Coronary artery (tissue), 2 donors: ENCODE measurements at places on chromosomes 13 and 19.

GRCh38 chr13:98398581-98398980, 178.3 kb downstream of the STK24 start:
- no peak for DNase-seq

- no peak for DNase-seq
Measured at GRCh38 chr13:68128297-68128915, 898.3 kb upstream of the PCDH9 start.

DNA sequence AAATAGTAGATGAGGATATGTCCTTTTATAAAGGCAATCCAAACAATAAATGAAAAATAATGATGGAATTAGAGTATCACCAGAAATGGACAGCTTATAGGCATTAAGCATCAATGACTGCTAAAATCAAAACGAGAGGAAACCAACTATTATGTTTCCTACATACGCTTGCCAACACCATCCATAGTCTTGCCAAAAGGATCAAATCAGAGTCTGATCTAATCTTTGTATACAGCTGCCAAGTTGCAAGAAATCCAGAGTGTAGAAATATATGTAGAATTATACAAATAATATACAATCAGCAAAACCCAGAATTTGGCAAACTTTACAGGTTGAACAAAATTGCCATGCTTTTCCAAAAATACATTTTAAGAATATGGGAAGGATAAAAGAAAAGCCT, 1661.6 kb downstream of the SLITRK1 start:
- no peak for DNase-seq

GRCh38 chr13:27274631-27275030, 4.0 kb downstream of the RASL11A start:
- DNase-seq: no peak

DNA sequence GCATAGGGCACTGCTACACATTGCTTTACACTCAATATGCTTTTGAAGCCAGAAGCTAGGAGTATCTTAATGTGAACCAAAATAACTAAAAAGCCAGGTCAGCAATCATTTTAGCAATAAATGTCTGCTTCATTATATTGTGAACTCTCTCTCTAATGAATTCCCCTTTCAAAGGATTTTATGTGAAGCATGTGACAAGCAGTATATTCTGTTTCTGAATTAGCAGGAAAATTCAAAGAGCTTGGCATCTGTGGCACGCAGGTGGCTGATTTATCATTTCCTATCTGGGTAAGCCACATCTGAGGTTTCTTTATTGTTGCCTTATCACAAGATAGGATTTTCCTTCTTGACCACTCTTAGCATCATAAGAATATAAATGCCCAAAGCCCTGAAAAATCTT, 56.8 kb upstream of the KLF12 start:
- DNase-seq: no peak

DNA sequence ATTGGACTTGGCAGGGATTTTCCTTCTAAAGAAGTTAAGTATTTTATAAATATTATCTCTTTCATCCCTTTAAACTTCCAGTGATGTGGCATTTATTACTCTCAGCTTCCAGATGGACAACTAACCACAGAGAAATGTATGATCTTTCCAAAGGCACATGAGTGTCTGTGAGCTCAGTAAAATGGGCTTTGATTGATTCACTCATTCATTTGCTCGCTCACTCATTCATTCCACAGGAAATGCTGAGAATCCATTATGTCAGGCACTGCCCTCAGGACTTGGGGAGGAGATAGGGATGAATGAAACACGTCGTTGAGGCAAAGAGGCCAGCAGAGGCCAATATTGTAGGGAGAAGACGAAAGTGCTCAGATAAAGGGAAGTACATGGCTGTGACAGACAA, 359.3 kb downstream of the EFNB2 start:
- DNase-seq: no peak

DNA sequence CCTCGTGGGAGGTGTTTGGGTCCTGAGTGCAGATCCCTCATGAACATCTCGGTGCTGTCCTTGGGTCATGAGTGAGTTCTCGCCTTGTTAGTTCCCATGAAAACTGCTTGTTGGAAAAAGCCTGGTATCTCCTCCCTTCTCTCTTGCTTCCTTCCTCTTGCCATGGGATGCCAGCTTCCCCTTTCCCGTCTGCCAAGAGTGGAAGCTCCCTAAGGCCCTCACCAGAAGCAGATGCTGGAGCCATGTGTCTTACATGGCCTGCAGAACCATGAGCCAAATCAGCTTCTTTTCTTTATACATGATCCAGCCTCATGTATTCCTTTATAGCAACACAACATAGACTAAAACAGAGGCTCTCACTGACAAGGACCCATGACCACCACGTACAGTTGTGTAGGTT, 8.2 kb downstream of the ADGRE2 start:
- no peak for DNase-seq

DNA sequence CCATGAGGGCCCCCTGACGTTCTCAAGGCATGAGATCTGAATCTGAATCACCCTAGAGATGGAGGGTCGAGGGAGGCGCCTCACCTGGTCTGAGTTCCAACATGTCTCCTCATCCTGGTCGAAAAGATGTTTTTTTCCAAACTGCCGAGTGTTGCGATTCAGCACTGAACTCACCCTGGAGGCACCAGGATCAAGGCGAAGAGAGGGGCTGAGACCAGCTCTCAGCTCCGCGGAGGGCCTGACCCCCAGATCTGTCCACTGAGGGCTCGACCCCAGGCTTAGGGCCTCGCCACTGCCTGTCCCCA, 555 bp downstream of the NR2C2AP start:
- no peak for DNase-seq

DNA sequence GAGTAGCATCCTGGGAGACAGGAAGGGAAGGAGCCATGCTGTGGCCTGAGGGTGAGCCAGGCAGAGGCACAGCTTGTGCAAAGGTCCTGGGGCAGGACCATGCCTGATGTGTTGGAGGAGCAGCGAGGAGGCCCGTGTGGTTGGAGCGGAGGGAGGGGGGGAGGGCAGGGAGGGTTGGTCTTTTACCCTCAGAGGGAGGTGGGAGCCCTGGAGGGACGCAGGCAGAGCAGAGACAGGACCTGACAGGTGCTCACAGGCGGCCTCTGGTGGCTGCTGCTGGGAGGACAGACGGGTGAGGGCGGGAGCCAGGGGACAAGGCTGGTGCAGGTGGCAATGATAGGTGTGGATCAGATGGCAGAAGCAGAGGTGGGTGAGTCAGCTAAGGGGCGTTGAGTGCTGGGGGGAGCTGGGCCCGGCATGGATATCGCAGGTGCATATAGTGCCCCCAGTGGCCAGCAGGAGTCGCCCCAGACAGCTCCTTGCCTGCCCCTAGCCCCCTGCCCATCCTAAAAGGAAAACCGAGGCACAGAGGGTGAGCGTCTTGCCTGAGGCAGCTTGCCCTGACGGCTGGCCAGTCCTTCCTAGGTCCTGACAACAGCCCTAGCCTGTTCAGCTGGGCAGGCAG, 9.8 kb upstream of the GNA15 start:
- DNase-seq: no peak

DNA sequence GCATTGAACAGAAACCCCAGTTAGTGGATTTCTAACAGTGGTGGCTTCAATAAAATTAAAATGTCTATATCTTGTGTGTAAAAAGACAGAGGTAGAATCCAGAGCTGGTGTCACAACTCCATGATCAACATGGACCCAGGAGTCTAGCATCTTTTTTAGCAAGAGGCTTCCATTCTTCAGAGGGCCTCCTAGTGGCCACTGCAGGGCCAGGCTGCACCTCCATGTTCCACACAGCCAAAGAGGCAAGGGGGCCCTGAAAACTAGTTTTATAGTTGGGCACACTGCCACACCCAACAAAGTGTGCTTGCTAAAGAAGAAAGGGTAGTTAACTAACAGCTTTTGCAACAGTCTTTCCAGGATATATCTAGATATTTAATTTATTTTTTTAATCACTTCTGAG, 12.9 kb downstream of the N4BP2L1 start:
- no peak for DNase-seq

- no peak for DNase-seq
Measured at GRCh38 chr19:40387155-40387554, 2.8 kb downstream of the HIPK4 start.

GRCh38 chr13:103289681-103290080, 223.5 kb upstream of the SLC10A2 start:
- DNase-seq: no peak
